ENCODE measurements at places on chromosomes 5 and 9.

DNA sequence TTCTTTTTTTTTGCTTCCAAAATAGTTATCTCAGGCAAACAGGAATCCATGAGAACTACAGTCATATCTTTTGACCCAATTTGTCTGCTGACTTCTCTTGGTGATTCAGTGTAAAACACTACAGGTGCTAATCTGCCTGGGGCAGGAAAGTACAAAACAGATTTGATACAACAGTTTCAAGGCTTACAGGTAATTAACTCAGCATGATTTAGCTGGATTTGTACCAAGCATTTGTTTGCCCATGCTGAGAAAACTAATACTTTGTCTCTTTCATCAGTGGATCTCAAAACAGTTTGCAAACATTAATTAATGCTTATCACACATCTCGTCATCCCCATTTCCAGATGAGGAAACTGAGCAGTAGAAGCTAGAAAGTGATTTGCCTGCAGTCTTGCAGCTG is 312.5 kb upstream of the SEMA6A start:
- DNase-seq = no peak

DNA sequence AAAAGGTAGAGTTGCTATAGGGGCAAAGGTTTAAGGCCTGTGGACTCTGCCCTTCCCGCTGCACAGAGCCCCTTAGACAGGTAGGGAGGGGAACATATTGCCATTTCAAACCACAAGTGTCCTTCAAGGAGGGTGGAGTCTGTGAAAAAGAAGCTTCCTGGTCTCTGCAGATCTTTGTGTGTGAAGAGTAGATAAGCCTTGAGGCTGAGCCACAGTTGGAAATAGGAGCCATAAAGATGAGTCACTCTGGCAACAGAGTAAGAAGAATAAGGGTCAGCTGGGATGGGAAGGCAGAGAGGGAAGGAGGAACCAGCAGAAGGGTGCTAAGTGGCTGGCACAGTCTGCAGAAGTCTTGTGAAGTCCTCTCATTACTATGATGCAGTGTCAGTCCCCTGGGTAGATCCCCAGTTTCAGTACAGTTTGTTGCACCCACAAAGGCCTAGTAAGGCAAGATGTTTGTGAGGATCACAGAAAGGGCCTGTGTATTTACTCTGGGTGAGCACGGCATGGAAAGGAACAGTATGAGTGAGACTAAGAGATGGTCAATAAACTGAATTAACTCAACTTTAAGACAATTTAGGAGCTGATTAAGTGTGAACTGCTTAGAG is 18.1 kb downstream of the GRXCR2 start:
- DNase-seq = no peak

- no peak for DNase-seq
Measured at GRCh38 chr9:123763910-123764588, 165.9 kb downstream of the DENND1A start.

GRCh38 chr9:133075925-133076630 is 14.3 kb downstream of the CEL start:
- no peak for DNase-seq

GRCh38 chr9:109476642-109477257 is 21.4 kb downstream of the PTPN3 start:
- no peak for DNase-seq

DNA sequence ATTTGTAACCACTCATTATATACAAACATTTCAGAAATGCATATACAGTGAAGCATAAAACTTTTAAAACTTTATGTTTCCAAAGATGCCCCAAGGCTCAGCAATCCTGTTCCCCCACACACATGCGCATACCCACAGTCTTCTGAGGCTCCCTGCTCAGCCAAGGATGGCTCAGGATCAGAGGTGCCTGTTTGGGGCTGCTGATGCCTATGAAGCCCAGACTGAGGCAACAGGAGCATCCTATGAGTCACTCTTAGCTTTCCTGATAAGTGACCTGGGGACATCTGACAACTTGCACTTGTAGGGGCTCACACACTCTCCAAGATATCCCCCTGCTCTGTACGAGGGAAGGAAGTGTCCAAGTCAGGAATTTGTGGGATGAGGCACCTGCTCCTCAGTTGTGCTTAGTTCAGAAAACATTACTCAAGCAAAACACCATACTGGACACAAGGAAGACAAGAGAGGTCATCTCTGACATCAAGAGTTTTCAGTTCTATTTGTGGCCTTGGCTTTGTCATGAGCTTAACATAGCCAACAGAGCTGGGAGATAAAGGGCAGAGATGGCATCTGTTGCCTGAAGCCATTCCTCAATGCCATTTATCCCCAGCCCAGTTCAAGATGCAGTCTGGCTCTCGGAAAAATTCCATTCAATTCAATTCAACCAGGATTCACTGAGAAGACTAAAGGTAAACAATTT is 62.3 kb downstream of the NIPSNAP3B start:
- no peak for DNase-seq

GRCh38 chr9:94794476-94795167 is 68.1 kb downstream of the AOPEP start:
- no peak for DNase-seq

DNA sequence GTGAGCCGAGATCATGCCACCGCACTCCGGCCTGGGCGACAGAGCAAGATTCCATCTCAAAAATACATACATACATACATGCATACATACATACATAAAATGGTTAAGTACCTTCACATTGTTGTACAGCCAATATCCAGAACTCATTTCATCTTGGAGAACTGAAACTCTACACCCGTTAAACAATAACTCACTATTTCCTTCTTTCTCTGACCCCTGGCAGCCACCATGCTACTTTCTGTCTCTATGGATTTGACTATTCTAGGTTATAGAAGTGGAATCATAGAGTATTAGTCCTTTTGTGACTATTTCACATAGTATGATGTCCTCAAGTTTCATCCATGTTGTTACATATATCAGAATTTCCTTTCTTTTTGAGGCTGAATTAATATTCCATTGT is 9.6 kb upstream of the KIF27 start:
- DNase-seq = no peak

GRCh38 chr5:67377631-67378030 is 181.0 kb upstream of the CD180 start:
- DNase-seq = no peak

DNA sequence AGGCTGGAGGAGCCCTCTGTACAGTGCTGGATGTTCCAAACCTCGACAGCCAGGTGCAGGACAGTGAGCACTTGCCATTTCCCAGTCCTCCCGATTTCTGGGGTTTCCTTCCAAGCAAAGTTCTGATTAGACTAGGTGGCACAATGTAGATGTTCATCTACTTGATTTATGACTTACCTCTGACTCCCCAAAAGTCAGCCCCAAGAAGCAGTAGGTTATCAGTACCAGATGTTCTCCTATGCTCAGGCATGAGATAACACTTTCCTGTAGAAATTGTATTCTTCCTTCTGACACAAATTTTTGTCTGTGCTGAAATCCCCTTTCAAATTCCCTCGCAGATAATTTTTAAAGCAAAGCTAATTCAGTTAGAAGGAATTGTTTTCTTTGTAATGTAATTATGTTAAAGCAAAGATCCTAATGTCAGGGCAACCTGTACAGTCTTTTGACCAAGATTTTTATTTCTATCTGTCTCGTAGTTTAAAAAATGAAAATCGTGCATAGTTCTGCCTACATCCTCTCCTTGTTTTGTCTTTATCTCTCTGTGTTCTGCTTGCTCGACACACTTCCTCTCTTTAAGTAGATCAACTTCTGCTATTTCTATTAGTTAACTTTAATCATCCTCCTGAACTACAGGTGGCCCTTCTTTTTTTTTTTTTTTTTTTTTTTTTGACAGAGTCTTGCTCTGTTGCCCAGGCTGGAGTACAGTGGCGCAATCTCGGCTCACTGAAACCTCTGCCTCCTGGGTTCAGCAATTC is 102.4 kb upstream of the PJA2 start:
- DNase-seq = no peak

DNA sequence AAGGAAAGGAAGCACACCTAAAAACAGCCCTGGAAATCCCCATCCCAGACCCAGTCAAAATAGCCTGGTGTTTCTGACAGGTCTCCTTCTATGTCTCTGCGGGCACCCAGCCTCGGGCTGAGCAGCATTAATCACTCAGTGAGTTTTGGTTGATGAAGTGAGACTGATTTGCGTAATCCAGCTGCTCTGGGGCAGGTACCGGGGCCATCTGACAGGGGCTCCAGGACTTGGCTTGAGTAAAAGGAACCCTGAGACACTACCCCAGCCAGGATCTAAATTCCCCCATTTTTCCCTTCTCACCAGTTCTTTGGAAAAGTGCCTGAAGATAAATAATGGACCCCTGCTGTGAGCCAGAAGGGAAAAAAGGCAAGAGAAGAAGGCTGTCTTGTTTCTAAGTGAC is 596 bp downstream of the SLC28A3 start:
- no peak for DNase-seq
